ENCODE measurements at places on chromosomes 4 and X.

- no peak for DNase-seq
These were observed 1.0 kb upstream of the TMEM131L start for GRCh38 chr4:153465140-153465539.

GRCh38 chr4:40399578-40399977, 64.4 kb downstream of the CHRNA9 start:
- DNase-seq = no peak

- no peak for DNase-seq
These were observed 6.9 kb upstream of the TRIM2 start for GRCh38 chr4:153197301-153197700.

- no peak for DNase-seq
These were observed 24.9 kb upstream of the AMOT start for GRCh38 chrX:112865464-112866025.

- DNase-seq = no peak
These were observed 917.7 kb upstream of the INTU start for GRCh38 chr4:126715067-126715466.

GRCh38 chr4:85842540-85842939, 367.6 kb downstream of the ARHGAP24 start:
- no peak for DNase-seq

DNA sequence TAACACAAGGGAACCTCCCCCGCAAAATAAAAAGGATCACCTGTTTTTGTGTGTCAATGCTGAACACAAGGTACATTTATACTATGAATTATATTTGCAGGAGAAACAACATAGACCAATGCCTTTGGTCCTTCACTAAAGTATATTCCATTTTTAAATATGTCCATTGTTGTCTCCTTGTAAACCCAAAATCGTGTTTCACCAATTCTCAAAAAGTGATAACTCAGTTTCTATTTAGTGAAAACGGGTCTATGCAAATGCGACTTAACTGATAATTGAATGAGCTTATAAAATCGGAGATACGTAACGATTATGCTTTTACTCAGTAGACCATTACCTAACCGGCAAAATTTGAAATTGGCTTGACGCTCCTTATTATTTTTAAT, 2.1 kb downstream of the BRWD3 start:
- DNase-seq = no peak

DNA sequence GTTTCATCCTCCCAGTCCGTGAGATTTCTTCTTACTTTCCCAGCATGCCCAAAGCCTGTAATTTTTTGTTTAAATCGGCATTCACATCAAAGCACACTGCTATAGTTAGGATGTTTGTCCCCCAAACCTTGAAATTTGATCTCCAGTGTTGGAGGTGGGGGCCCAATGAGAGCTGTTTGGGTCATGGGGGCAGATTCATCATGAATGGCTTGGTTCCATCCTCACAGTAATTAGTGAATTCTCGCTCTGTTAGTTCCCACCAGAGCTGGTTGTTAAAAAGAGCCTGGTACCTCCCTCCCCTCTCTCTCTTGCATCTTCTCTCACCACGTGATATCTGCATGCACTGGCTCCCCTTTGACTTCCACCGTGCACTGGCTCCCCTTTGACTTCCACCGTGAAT, 40.5 kb upstream of the PGRMC2 start:
- DNase-seq = no peak

DNA sequence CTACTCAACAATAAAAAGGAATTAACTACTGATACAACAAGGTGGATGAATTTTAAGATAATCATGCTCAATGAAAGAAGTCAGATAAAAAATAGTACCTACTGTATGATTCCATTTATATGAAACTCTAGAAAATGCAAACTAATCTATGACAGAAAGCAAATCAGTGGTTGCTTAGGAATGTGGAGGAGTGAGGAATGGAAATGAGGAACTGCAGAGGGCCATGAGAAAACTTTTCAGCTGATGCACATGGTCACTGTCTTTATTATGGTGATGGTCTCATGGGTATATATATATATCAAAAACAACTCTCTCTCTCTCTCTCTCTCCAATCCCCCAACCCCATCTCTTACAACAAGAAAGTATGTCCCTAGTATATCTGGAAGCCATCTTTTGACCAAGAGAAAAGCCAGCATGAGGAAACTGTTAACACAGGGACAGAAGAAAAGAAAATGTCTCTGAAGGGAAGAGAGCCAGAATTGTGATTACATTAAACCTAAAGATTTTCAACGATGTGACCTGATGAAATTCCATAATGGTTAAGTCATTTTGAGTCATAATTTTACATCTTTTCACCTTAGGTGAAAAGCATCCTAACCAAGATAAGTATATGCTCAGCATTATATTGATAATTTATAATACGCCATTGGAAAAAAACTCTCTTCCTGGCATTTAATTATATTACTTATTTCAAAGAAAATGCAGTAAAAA, 8.5 kb upstream of the NFKB1 start:
- DNase-seq = no peak

- no peak for DNase-seq
These were observed 93.8 kb upstream of the CLCN4 start for GRCh38 chrX:10062980-10063379.

DNA sequence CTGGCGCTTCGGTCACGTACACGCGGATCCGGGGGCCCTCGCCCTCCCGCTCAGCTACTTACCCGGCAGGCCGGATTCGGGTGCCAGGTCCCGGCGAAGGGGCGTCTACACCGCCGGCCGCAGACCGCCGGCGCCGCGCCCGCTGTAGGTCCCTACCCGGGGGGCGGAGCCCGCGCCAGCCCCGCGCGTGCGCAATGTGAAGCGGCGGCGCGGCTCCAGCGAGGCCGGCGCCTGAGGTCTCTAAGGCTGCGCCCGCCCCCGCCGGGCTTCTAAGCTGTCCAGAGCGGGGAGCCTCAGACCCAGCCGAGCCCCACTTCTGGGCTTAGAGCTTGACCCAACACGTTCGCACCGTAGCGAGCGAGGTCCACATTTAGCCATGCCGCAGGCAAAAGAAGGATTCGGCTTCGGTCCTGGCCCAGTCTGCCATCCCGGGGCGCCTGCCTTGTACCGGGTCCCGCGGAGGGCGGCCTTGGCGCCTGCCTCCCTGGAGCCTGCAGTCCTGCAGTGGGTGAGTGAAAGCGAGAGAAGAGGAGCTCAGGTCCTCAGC, at the start of gene ZNF518B:
TSS of gene ZNF518B (minus strand) at position 172 of the 547 bp plus-strand sequence. CDS start 11,098 bp downstream, outside the sequence.
- DNase-seq = peak; percentile 66

- DNase-seq = no peak
These were observed 162.9 kb upstream of the USP9X start for GRCh38 chrX:40922307-40922706.

DNA sequence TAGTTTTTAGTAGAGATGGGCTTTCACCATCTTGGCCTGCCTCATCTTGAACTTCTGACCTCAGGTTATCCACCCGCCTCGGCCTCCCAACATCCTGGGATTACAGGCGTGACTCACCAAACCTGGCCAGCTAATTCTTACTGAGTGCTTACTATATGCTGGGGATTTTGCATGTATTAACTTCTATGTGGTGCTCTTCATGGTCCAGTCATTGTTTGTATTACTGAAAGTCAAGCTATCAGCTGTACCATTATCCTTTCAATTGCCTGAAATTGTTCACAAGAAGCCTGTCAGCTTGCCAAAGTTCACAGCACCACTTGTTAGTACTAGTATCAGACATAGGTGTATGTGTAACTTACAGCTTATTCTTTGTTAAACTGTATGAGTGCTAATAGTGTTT, 1272.1 kb downstream of the ARAP2 start:
- DNase-seq = no peak

DNA sequence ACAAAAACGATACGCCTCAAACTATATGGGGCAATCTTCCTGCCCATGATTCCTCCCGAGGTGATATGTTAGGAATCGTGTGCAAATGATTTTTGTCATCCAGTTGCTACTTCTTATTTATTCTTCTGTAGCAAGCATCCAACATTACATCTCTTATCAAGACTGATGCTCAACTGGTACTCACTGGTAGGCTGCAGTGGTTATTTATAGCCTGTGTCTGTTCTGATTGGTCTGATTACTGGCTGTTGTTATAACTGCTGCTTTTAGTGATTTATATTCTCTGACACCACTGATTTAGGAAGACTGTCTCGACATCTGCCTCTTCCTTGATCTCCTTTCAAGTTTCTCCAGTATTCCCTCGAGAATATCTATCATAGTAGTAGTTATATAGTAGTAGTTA, 165.8 kb downstream of the LARP7 start:
- DNase-seq = no peak

- no peak for DNase-seq
These were observed 39.8 kb downstream of the VCX3B start for GRCh38 chrX:8504451-8504850.

- no peak for DNase-seq
These were observed 13.8 kb downstream of the GPC4 start for GRCh38 chrX:133401536-133401935.

GRCh38 chr4:176043838-176044588, 21.6 kb upstream of the WDR17 start:
- no peak for DNase-seq

- no peak for DNase-seq
These were observed 25.1 kb downstream of the OCRL start for GRCh38 chrX:129565046-129565650.

- no peak for DNase-seq
These were observed 107.4 kb downstream of the DDIT4L start for GRCh38 chr4:100082852-100083251.

GRCh38 chr4:57254754-57255153, 144.6 kb upstream of the IGFBP7 start:
- no peak for DNase-seq

DNA sequence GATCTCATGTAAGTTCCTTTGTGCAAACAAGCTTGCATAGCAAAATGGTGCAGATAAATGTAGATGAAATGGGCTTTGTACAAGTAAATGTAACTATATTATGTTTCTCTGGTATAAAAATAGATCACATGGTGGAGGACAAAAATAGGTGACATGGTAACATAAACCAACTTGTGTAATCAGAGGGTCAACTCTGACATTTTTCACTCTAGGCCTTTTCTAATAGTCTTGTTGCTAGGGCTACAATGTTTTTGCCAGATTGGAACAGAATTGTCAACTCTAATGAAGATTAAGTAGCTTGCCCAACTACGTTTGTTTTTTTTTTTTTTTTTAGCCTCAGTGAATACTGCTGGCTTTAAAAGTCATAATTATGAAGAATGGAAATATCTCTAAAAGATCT, 11.5 kb downstream of the MAD2L1 start:
- no peak for DNase-seq

GRCh38 chr4:87506974-87507701, 22.0 kb downstream of the SPARCL1 start:
- no peak for DNase-seq

- DNase-seq = no peak
These were observed 433.0 kb downstream of the PCDH10 start for GRCh38 chr4:133581996-133582619.

GRCh38 chr4:123345935-123346300, 50.7 kb upstream of the SPRY1 start:
- no peak for DNase-seq

- DNase-seq = no peak
These were observed 51.3 kb downstream of the SOD3 start for GRCh38 chr4:24846716-24847115.

GRCh38 chr4:173424899-173425805, 26.2 kb upstream of the SCRG1 start:
- no peak for DNase-seq

DNA sequence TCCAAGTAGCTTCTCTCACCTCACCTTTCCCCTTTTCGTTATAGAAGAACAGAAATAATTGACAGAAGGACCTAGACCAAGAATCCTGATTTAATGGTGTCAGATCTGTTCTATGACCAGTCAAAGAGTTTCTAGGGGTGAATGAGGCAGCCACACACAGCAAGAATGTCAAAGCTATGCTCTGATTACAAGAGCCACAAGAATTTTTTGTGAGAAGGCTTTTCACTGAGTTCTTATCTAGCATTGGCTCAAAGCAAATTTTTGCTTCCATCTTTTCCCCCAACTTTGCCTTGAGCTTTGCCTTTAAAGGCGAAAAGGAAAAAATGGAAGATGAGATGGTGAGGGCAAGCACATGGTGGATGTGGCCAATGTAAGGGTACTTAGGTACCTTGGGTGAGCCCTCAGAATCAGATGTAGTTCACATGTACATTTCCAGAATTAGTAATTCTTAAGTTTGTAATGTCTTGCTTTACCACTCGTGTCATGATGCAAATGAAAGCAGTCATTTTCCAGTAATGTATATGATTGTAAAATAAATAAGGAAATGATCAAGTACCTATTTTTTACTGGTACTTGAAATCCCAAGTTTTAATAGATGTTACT, 23.5 kb downstream of the FMR1 start:
- DNase-seq = no peak

GRCh38 chr4:59126159-59126558, 2016.0 kb upstream of the IGFBP7 start:
- no peak for DNase-seq

- DNase-seq = no peak
These were observed 10.2 kb downstream of the ARX start for GRCh38 chrX:25005382-25006185.

All from stimulated activated CD8-positive, alpha-beta memory T cell treated with anti-CD3 and anti-CD28 coated beads, Interleukin-7, amount 100 ng/mL, for 1 hour (primary cell).